ENCODE measurements at places on chromosomes 7 and 10. TPM values are rescaled to one million over a fixed set of nuclear protein-coding genes. Genes with fewer than 3 reads are reported as not detected.

DNA sequence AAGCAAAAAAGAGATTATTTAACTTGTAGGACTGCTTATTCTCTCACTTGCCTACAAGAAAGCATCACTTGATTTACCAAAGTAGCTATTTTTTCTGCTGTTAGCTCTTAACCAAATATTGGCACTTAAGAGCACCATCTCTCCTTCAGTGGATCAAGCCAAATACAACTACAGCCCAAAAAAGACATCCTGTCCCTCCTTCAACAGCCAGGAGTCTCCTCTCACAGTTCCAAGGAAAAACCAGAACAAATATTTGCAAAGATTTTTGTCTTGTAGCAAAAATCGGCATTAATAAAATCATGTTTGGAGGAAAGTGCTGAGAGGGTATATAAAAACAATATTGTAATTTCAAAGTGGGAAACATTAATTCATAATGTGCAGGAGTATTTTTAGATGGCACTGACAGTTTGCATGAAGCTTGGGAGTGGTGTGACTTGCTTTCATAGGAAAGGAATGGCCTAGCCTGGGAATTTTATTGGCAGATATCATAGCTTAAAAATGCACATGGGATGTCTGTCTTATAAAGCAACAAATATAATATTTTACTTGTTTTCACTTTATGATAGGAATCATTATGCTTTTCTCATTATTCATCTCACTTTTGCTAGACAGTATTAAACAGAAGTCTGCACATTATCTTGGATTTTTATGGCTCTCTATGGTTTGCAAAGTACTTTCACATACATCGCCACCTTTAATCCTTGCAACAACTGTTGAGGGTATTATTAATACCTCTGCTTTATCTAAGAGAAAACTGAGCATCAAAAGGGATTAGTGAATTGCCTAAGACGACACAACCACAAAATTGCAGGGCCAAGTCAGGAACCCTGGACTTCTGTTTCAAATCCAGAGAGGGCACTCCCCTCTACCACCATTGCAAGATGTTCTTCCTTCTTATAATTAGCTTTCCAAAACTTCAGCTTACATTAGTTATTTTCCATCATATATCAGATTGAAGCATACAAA, 103.5 kb downstream of the AGMO start:
- H3K27ac ChIP-seq = no peak overlapping the region
- DNase-seq = no peak
- no peaks in the 10 kb centered on the region for H3K36me3 ChIP-seq
- no peak overlapping the region for H3K4me3 ChIP-seq
- no peaks in the 10 kb centered on the region for H3K27me3 ChIP-seq

DNA sequence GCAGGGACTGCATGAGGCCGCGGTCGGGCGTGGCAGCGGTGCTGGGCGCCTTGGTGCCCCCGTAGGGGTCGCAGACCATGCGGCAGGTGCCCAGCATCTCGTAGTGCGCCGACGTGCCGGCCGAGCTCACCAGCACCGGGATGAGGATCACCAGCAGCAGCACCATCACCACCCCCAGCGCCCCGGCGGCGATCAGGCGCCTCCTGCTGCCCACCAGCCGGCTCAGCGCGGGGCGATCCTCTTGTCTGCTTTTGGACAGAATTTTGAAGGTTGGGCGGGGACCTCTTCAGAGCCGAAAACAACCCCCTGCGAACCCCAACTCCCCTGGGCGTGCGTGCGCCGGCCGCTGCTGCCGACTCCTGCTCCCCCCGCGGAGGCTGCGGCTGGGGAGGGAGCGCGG, 779 bp downstream of the C1QL3 start:
- H3K4me1 ChIP-seq = peaks cover 12% of the 10 kb centered on the region
- no peak for DNase-seq
- no peaks in the 10 kb centered on the region for H3K36me3 ChIP-seq
- H3K27ac ChIP-seq = no peak overlapping the region
- peaks cover 76% of the 10 kb centered on the region for H3K27me3 ChIP-seq
- H3K4me3 ChIP-seq = peak overlapping the region; percentile 43

DNA sequence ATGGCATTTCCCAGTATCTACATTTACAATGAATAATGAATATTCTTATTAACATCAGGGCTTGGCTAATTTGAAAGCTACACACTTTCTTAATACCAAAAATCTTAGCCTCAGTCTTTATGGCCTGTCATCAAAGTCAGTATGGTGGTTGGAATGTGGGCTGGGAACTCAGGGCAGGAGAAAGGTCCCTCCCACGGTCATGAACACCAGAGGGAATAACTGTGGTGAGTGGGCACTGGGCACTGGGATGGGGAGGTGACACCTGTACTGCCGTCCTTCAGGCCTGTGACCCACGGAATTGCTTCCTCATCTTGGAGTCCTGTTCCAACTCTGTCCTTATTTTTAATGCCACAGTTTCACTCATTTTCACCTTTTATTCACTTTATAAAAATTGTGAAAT, 276.9 kb upstream of the PLPP4 start:
- no peaks in the 10 kb centered on the region for H3K4me1 ChIP-seq
- no peaks in the 10 kb centered on the region for H3K36me3 ChIP-seq
- H3K27ac ChIP-seq = no peak overlapping the region
- DNase-seq = no peak
- H3K27me3 ChIP-seq = no peaks in the 10 kb centered on the region
- H3K4me3 ChIP-seq = no peak overlapping the region

- no peak overlapping the region for H3K4me3 ChIP-seq
- H3K4me1 ChIP-seq = no peaks in the 10 kb centered on the region
- no peaks in the 10 kb centered on the region for H3K27me3 ChIP-seq
- H3K36me3 ChIP-seq = no peaks in the 10 kb centered on the region
- no peak for DNase-seq
- no peak overlapping the region for H3K27ac ChIP-seq
Observed at GRCh38 chr7:63093481-63093880, 905.2 kb upstream of the ZNF722 start.

- peak; percentile 7 for DNase-seq
- no peaks in the 10 kb centered on the region for H3K27me3 ChIP-seq
- no peak overlapping the region for H3K27ac ChIP-seq
- no peaks in the 10 kb centered on the region for H3K36me3 ChIP-seq
- H3K4me1 ChIP-seq = peaks cover 32% of the 10 kb centered on the region
Observed at GRCh38 chr7:47326220-47326619, 255.7 kb downstream of the TNS3 start.

GRCh38 chr10:121800831-121801230, 127.0 kb downstream of the ATE1 start:
- DNase-seq = no peak
- H3K27me3 ChIP-seq = no peaks in the 10 kb centered on the region
- H3K27ac ChIP-seq = no peak overlapping the region

DNA sequence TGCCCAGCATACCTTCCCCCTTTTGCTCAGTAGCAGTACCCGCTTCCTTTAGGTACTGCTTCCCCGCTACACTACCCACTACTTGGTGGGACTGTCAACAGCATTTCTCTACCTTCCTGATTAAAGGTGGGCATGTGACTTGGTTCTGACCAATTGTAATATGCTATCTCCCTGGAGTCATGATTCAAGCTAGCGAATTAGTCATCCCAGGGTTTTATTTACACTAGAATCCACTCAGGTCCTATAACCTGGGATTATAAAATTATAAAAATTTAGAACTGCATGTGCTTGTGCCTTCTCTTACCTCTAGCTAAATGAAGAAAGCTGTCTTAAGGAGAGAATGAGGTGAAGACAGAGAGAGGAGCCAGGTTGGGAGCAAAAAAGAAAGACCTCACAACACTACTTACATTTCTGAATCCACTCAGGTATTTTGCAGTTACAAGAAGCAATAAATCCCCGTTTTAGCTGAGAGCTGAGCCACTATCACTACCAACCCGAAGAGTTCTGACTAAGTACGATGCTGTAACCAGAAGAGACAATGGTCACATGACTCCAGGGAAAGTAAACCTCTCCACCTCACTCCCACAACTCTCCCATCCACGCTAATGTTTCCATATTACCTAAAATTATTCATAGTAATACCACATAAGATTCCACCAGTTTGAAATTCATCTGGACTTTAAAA, 9.7 kb downstream of the GBX1 start:
- peaks cover 13% of the 10 kb centered on the region for H3K27me3 ChIP-seq
- H3K36me3 ChIP-seq = no peaks in the 10 kb centered on the region
- peaks cover 4% of the 10 kb centered on the region for H3K4me1 ChIP-seq
- peak; percentile 71 for DNase-seq
- no peak overlapping the region for H3K4me3 ChIP-seq

PNLIPRP2 gene
- total RNA-seq = not detected

CNNM1 gene
- total RNA-seq = not detected

VAX1 gene
- not detected for total RNA-seq

SH2D4B gene
- total RNA-seq = not detected

OPN4 gene
- not detected for total RNA-seq

SSC4D gene
- total RNA-seq = 0.46 TPM
